ENCODE measurements at places on chromosomes 16 and 17.

DNA sequence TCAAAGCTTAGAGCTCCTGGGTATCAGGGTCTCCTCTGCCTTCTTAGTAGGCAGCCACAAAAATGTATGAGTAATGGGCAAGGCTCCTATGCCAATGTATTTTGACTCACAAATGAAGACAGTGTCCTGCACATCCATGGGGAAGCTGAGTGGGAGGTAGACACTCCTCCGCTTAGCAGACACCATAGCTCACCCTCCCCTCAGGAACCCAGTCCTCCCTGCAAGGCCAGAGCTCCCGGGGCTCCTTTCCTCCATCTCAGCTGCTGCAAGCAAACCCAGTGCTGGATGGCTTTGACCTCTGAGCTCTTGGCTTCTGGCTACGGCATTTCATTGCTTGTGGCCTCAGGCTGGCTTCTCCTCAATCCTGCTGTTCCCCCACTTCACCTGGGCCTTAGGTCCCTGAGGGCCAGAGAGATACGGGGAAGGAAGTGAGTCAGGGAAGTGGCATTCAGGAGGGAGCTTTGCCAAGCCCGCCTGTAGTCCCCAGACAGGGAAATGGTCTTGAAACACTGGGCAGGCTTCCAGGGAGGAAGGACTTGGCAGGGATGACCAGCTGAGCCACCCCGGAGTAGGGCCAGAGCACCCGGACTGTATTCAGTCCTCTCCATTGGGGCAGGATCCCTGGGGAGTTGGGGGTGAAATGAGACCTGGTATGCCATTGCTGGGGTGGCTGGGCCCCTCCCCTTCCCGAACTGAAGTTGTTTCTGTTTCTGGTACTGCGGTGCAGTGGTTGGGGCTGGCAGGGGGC, 4.5 kb downstream of the ABCC3 start:
- peak; percentile 23 for DNase-seq

GRCh38 chr16:52786091-52786490, 239.1 kb upstream of the TOX3 start:
- no peak for DNase-seq

GRCh38 chr17:37530420-37530819, 40.7 kb downstream of the DUSP14 start:
- DNase-seq, result no peak

DNA sequence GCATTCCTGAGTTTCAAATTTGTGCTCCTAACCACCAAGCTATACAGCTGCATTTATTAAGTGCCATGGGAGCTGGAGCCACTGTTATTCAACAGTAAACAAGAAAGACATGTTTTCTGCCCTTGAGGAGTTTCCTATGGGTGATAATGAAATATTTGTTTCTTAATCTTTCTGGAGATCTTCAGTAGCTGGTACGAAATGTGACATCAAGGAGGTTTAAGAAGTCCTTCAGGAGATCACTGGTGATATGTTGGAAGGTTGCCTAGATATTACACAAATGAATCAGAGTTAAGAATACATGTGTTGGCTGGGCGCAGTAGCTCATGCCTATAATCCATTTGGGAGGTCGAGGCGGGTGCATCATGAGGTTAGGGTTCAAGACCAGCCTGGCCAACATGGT, 14.9 kb downstream of the RHOT1 start:
- DNase-seq, result no peak

GRCh38 chr17:19238167-19238505, 970 bp downstream of the EPN2 start:
- peak; percentile 41 for DNase-seq

DNA sequence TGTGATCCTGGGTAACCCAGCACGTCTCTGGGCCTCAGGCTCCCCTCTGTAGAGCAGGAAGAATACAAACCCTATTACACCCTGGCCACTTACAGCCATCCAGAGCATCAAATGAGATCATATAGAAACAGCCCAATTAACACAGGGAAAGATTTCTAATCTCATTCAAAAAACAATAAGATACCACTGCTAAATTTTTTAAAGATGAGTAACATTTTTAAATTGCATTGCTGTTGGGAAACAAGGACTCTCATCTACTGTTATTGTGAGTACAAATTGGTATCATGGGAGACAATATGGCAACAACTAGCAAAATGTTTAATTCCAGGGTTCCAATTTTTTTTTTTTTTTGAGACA, 41.1 kb downstream of the SRL start:
- DNase-seq, result no peak

GRCh38 chr17:43025766-43026537, 921 bp downstream of the RND2 start:
- no peak for DNase-seq

- DNase-seq, result no peak
These were observed at the start of gene NHERF2 for GRCh38 chr16:2026461-2027023. NHERF2 (plus strand) TSS chr16:2026902; CDS start chr16:2027006, 104 bp downstream.

DNA sequence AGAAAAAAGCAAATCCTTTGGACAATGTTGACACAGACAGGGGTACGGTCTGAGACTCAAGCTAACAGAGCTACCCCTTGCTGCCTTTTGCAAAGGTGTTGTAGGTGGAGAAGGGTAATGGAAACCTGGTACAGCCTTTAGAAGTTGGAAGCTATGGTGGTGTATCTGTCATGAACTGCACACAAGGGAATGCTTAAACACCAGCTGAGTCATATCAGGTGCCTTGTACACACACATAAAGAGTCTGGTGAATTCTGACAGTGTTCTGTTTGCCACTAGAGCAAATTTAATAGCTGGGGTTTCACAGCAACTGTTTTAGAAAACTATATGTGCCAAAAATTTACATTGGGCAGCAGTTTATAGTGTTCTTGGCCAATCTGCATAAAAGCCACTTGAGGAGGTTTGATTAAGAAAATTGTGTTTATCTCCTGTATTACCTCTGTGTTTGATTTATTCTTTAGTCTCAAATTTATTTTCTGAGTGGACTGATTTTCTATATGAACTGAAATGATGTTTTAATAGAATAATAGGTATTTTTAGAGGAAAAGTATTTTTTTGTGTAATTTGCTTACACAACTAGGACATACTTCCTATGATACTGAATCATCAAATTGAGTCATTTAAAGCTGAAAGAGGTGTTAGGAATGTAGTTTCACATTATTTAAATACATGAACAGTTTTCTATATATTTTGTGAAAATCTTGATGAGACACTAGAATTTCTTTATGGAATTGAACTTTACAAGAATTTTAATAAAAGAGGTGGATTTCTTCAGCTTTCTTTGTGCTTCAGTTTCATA, 136.9 kb downstream of the MAP2K6 start:
- no peak for DNase-seq

GRCh38 chr17:61307905-61308886, 91.4 kb upstream of the TBX2 start:
- no peak for DNase-seq

- DNase-seq, result no peak
These were observed 59.6 kb upstream of the CDH13 start for GRCh38 chr16:82567175-82567574.

- DNase-seq, result no peak
These were observed 12.7 kb upstream of the NSMCE1 start for GRCh38 chr16:27281243-27281642.

- DNase-seq, result no peak
These were observed 55.6 kb upstream of the MAP3K14 start for GRCh38 chr17:45372325-45372869.

DNA sequence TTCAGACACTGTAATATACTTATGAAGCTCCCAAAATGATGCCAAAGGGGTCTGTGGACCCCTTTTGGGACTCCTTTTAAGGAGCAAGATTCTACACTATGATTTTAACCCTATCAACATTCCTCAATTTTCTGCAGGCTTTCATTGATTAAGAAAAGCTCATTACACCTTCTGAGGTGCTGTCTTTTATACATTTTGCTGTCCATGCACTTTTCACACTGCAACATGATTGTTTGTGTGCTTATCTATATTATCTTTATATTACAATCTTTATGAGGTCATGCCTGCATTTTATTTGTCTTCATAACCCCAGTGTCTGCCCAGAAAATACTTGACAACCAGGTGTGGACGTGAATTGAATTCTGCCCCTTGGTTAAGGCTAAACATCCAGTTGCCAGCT, 482.6 kb upstream of the ZFHX3 start:
- no peak for DNase-seq

DNA sequence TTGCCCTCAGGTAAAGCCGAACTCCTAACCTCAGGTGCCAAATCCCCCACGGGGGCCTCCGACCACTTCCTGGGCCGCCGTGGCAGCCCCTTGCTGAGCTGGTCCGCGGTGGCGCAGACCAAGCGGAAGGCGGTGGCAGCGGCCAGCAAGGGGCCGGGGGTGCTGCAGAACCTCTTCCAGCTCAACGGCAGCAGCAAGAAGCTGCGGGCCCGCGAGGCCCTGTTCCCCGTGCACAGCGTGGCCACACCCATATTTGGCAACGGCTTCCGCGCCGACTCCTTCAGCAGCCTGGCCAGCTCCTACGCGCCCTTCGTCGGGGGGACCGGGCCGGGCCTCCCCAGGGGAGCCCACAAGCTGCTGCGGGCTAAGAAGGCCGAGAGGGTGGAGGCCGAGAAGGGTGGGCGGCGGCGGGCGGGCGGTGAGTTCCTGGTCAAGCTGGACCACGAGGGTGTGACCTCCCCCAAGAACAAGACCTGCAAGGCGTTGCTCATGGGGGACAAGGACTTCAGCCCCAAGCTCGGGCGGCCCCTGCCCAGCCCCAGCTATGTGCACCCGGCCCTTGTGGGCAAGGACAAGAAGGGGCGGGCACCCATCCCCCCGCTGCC, 51.6 kb downstream of the ACTG1 start:
- DNase-seq, result no peak

DNA sequence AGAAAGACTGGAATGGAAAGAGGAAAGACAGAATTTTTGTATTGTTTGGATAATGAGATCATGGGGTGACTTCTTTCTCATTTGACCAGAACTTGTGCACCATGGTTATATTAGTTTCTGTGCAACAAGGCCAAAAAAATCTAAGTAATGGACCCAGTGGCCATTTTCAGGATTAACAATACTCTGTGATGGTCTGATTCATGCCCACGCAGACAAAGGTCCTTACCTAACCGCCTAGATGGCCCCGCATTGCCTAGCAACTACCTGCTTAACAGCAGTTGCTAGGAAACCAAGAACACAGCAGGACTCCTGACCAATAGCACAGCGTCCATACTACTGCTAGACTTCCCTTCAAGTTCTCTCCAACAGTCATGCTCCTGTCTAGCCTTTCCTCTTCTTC, 22.4 kb downstream of the MIS12 start:
- DNase-seq, result no peak

GRCh38 chr16:51433599-51433998, 282.5 kb upstream of the SALL1 start:
- DNase-seq, result no peak

- no peak for DNase-seq
These were observed 888 bp downstream of the PIGW start for GRCh38 chr17:36535669-36536081.

DNA sequence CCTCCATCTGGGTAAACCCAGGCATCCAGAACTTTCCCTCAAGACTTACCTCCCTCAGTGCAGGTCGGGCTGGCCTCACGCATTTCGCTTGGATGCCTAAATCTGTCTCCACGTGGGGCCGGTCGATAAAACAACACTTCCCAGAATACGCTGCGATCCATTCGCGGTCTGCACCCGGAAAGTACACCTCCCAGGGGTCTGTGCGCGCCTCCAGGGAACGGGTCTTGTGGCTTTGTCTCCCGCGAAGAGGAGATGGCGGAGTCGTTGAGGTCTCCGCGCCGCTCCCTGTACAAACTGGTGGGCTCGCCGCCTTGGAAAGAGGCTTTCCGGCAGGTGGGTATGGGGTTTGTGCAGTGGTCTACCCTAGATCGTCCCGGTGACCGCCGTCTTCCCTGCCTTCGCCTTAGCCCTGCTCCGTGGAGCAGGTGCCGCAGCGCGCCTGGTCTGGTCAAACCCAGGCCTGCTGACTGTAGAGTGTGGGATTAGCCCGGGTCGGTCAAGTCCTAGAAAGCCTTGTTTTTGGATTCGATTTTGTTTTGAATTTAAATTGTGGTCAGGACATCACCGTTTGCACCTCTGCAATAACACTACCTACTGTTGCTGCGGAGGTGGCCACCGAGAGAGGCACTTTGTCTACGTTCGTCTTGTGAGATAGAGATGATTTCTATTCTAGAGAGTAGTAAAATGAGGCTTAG, at the start of gene RPAIN:
Gene RPAIN, plus strand, starts transcription at position 224 of the 695 bp plus-strand sequence. Its CDS starts 29 bp downstream, at position 253.
- peak; percentile 98 for DNase-seq

GRCh38 chr16:52526116-52526828, 20.7 kb downstream of the TOX3 start:
- DNase-seq, result no peak

GRCh38 chr16:28982949-28983348, 1.9 kb upstream of the LAT start:
- no peak for DNase-seq

GRCh38 chr16:78352184-78352583, 252.7 kb downstream of the WWOX start:
- no peak for DNase-seq

- no peak for DNase-seq
These were observed 56.3 kb downstream of the COX10 start for GRCh38 chr17:14125518-14126137.

- DNase-seq, result no peak
These were observed 193.8 kb upstream of the CACNG3 start for GRCh38 chr16:24062270-24062817.

- DNase-seq, result peak; percentile 12
These were observed 1.1 kb downstream of the MAPK3 start for GRCh38 chr16:30121741-30122571.

- no peak for DNase-seq
These were observed 44.5 kb downstream of the EFCAB13 start for GRCh38 chr17:47368262-47368661.

GRCh38 chr17:199806-200545, 18.5 kb upstream of the DOC2B start:
- no peak for DNase-seq

DNA sequence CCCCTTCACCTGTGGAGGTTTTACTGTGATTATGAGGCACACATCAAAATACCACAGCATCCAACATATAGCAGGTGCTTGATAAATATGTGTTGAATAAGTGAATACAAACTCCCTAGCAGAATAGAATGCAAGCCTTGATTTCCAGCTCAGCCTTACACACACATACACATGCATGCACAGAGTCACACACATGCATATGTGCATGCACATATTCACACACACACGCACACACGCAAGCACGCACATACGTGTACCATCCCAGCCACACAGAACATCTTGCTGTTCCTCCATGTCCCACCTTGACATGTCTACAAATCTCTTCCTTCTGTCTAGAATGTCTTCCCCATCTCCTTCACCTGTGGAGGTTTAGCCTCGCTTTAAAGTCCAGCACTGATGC, 160.1 kb downstream of the GRIN2A start:
- no peak for DNase-seq

DNA sequence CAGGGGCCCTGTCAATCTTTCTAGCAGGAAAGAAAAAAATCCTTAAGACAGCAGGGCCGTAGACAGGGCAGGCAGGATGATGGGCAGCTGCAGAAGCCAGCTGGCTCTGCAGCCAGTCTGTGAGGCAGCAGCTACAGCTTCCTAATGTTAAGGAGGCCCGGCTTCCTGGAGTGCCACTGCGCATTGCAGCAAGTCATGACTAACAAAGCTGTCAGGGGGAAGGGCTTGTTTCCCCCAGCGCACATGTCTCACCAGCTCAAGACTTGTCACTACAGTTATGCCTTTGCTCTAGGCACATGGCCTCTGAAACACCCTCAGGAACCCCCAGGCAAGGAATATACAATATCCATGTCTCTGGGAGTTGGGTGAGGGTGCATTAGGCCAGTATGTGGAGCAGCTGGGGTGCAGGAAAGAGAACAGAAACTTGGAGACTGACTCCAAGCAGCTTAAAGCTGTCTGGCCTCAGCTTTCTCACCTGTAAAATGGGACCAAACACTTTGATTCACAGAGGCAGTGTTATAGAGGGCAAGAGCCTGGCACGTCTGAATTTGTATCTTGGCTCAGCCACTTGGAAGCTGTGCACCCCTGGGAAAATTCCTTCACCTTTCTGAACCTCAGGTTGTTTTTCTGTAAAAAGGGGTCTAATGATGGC, 220.0 kb downstream of the HAPSTR1 start:
- DNase-seq, result peak; percentile 47

GRCh38 chr16:4142268-4142667, 26.0 kb upstream of the ADCY9 start:
- no peak for DNase-seq
